Upper lobe of right lung (tissue), 1 donor: ENCODE measurements at places on chromosomes 7 and 10. TPM values are rescaled to one million over a fixed set of nuclear protein-coding genes. Genes with fewer than 3 reads are reported as not detected.

GSTO2 gene
- total RNA-seq = 9.1 TPM

GRCh38 chr7:106206826-106207541 lies 77.8 kb downstream of the NAMPT start:
- no peaks in the 10 kb centered on the region for H3K4me1 ChIP-seq
- DNase-seq = no peak
- H3K27me3 ChIP-seq = no peaks in the 10 kb centered on the region
- no peaks in the 10 kb centered on the region for H3K36me3 ChIP-seq
- no peak overlapping the region for H3K4me3 ChIP-seq
- H3K27ac ChIP-seq = no peak overlapping the region

DNA sequence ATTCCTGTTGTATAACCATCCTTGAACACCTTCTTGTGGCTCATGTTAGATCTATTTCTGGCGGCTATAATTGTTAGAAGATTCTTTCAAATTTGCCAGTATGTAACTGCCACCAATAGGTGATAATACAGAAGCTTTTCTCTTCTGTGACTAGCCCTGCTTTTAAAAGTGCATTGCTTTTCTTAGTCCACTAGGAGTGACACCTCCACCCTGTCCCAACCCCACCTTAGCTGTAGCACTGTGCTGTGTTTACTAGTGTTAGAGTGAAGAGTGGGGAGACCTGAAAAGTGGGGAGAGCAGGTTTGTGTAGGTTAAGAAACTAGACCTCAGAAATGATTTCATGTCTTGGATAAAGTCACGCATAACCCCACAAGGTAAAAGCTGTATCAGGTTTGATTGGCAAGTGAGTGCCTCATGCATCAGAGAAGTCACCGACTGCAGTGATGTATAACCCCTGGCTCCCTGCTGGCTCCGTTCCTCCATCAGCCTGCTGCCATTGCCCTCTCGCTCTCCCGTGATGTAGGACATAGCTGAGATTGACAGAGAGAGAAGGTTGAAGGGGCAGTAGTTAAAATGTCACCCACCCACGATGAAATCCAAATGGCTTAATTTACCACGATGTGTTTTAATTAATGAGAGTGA lies 12.5 kb downstream of the NPVF start:
- no peak overlapping the region for H3K27ac ChIP-seq
- no peaks in the 10 kb centered on the region for H3K4me1 ChIP-seq
- no peak for DNase-seq
- H3K27me3 ChIP-seq = no peaks in the 10 kb centered on the region
- H3K36me3 ChIP-seq = no peaks in the 10 kb centered on the region
- H3K4me3 ChIP-seq = no peak overlapping the region

DNA sequence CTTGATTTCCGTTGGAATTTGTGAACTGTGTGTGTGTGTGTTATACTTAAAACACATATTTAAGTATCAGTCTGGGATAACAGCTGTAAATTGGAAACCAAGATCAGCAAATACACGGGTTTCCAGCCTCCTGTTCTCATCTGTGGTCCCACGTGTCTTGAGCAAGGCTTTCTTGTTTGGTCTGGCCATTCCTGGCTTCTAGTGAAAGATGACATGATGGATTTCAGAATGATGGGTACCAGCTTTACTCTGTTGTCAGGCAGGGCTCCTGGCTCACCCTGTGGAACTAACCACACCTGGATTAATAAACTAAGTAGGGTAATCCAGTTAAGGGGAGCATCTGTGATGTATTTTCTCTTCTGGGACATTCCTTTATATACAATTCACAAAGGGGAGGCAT lies 346.2 kb upstream of the AOAH start:
- DNase-seq = no peak
- H3K27ac ChIP-seq = no peak overlapping the region
- H3K27me3 ChIP-seq = no peaks in the 10 kb centered on the region
- no peaks in the 10 kb centered on the region for H3K36me3 ChIP-seq
- H3K4me3 ChIP-seq = no peak overlapping the region

- DNase-seq = no peak
- no peak overlapping the region for H3K4me3 ChIP-seq
- H3K36me3 ChIP-seq = peaks cover 23% of the 10 kb centered on the region
- H3K4me1 ChIP-seq = no peaks in the 10 kb centered on the region
- H3K27me3 ChIP-seq = no peaks in the 10 kb centered on the region
Measured at GRCh38 chr10:112966194-112966855, 16.3 kb downstream of the TCF7L2 start.

GRCh38 chr7:126696256-126697038 lies 556.3 kb downstream of the GRM8 start:
- H3K4me1 ChIP-seq = no peaks in the 10 kb centered on the region
- no peaks in the 10 kb centered on the region for H3K27me3 ChIP-seq
- no peak overlapping the region for H3K4me3 ChIP-seq
- H3K36me3 ChIP-seq = no peaks in the 10 kb centered on the region
- no peak overlapping the region for H3K27ac ChIP-seq
- no peak for DNase-seq

LIPM gene
- total RNA-seq = not detected

- no peak overlapping the region for H3K4me3 ChIP-seq
- H3K27ac ChIP-seq = no peak overlapping the region
- H3K36me3 ChIP-seq = peaks cover 35% of the 10 kb centered on the region
- no peak for DNase-seq
Measured at GRCh38 chr7:93992421-93993110, 11.6 kb downstream of the BET1 start.

DNA sequence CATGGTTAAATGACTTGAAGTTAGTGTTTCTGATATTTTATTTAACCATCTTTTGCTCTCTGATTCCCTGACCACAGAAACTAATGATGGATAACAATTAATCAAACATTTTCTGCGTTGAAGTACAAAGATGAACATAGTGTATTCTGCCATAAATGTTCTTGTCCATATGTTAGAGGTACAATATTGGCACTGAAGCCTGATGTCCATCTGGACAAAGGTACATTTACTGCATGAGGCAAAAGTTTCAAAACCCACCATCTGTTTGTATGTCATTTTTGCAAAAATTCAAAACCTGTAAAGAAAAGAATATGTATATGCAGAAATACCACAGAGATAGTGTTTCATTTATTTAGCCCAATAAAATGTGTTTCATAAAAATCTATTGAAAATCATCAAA lies 861.5 kb downstream of the ANKRD7 start:
- H3K27me3 ChIP-seq = no peaks in the 10 kb centered on the region
- DNase-seq = no peak
- H3K27ac ChIP-seq = no peak overlapping the region
- H3K4me3 ChIP-seq = no peak overlapping the region
- H3K36me3 ChIP-seq = no peaks in the 10 kb centered on the region

DNA sequence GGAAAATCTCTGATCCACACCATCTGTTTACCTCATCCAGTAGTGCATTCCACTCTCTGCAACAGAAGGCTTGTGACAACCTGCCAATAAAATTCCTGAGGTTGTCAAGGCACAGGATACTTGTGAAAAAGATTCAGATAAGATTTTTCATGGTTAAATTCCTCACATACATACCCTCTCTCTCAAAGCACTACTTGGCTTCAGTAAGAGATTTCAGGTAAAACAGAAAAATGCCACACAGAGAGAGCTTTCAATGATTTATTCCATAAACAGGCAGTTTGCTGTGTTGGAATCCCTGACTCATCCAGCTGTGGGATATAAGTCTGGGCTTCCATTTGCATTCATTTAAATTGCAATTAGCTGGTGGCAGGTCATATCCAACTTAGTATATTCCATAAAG lies 99.7 kb upstream of the CAV2 start:
- DNase-seq = no peak
- H3K4me3 ChIP-seq = no peak overlapping the region
- peaks cover 11% of the 10 kb centered on the region for H3K4me1 ChIP-seq
- no peak overlapping the region for H3K27ac ChIP-seq
- H3K27me3 ChIP-seq = no peaks in the 10 kb centered on the region
- no peaks in the 10 kb centered on the region for H3K36me3 ChIP-seq

DNA sequence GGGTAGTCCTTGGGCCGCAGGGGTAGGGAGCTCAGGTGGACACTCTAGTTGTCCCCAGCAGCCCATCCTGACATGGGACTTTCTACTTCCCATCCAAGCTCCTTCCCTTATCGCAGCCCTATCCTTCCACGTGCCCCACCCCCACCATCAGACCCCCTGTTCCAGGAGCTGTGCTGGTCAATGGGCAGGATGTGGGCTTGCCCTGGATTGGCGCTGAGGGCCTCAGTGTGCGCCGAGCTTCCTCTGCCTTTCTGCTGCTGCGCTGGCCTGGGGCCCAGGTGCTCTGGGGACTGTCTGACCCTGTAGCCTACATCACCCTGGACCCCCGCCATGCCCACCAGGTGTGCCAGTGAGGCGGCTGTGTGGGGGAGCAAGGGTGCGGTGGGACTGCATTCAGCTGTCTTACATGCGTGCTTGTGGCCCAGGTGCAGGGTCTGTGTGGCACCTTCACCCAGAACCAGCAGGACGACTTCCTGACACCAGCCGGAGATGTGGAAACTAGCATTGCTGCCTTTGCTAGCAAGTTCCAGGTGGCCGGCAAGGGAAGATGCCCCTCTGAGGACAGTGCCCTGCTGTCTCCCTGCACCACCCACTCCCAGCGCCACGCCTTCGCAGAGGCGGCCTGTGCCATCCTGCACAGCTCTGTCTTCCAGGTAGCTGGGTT lies 9.4 kb upstream of the ZNF467 start:
- no peak overlapping the region for H3K27ac ChIP-seq
- H3K4me1 ChIP-seq = no peaks in the 10 kb centered on the region

DNA sequence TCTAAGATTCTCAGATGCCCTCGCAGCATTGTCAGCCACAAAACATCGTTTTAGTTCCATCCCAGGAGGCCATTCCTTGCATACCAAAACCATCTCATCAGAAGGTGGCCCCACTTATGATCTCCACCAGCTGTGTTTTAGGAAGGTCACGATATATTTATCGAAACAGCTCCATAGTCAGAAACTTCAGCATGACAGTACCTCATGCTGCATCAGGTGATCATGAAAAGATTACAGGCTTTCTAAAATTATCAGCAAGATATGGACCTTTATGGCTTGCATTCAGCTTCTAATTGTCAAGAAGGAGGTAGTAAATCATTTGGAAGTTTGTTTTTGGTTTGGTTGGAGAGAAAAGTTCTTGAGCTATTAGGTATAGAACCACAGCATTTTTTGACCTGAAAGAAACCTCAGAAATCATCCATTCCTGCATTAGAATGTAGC lies 20.0 kb downstream of the JAZF1 start:
- H3K4me1 ChIP-seq = peaks cover 14% of the 10 kb centered on the region
- H3K4me3 ChIP-seq = no peak overlapping the region
- no peak overlapping the region for H3K27ac ChIP-seq
- DNase-seq = no peak
